NB4 (cell line): ENCODE measurements at places on chromosomes 1 and 21.
A peak's percentile ranks its signal among the peaks of the same experiment; 100 is the strongest.

- DNase-seq, result no peak
Measured at GRCh38 chr1:174956086-174956485, 43.7 kb upstream of the CACYBP start.

DNA sequence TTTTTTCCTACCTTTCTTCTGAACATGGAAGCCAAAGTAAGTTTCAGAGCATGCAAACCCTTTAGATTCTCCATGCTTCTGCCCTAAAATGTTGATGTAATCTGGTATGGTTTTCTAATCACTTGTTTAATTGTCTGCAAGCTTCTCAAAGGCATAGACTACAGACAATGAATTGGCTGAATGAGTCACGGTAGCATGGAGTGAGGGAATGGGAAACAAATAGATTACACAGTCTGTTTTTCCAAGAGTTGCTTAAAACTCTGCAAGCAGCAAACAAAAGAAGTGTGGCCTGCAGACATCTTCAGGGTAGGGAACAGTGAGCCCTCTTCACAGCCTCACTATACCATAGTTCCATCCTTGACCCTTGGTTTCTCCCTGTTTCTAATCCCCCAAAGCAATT is 326.0 kb downstream of the BARHL2 start:
- no peak for DNase-seq

DNA sequence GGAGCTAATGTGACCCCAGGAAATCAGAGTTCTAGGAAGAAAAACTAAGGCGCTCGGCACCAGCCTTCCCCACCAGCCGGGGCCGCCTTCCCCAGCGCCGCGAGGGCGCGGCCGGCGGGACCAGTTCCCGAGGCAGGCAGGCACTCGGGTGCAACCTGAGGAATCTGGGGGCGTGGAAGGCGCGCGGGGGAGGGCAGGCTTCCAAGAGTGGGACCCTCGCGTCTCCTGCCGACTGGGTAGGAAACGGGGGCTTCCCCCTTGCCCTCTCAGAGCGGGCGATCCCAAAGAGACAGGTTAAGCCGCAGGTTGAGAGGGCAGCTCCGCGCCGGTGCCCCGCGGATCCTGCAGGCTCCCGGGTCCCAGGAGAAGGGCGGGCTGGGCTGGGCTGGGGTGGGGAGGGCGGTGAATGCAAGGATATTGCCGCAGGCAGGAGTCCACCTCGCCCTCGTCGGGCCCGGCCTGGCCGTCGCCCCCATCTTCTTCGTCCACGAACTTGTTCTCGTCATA is 431 bp downstream of the ARPC5 start:
- no peak for DNase-seq

DNA sequence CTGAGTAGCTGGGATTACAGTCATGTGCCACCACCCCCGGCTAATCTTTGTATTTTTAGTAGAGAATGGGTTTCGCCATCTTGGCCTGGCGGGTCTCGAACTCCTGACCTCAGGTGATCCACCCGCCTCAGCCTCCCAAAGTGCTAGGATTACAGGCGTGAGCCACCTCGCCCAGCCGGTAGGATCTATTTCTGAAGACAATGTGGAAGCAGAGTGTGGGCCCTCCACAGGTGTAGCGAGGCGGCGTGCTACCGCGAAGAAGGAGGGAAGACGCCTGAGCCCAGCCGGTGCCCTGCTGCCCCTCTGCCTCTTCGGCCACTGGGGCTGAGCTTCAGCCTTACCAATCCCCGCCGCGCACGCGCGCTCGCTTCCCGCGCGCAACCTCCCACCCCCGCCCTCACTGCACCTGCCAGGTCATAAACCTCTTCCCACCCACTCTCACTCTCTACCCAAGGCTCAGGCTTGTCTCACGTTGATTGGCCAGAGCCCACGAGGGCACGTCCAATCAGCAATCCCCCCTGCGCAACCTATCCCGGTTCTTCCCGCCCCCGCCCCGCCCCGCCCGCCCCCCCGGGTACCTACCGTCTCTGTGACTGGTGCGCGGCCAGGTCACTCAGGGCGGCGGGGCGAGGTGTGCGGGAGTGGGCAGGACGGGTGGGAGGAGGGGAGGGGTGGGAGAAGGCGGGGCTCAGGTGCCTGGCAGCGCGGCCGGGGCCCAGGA is 409 bp upstream of the HOOK1 start:
- DNase-seq, result no peak

- no peak for DNase-seq
Measured at GRCh38 chr1:183780757-183781156, 24.2 kb upstream of the RGL1 start.

DNA sequence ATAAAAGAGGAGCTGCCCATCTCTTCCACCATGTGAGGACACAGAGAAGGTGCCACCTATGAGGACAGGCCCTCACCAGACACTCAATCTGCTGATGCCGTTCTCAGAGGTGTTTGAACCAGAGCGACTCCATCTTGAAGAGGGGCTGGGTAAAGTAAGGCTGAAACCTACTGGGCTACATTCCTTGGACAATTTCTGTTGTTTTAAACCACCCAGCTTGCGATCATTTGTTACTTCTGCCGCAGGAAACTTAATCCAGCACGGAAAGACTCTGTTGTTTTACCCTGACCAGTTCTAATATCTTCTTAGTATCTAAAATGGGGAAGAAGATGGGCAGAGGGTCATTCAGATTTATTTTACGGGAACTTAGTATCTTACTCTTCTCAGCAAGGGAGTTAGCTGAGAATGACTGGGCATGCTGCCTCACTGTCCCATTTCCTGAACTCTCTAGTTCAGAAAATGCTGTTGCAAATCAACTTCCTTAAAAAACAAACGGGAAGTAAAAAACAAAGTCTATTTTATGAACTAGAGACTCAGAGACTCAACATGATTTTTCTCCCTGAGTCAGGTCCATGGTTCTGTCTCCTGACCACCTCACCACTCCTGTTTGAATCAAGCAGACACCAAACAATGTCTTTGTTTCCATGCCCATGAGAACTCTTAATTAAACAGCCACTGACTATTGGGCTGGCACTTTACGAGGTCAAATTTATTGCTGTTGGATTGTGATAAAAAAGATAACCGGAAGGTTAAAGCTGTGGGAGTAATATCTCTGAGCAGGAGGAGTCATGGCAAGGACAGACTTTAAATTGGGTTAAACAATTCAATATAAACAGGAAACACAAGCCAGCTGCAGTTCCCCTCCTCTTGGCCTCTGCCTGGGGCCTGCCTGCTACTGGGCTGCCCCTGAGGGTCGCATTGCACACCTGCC is 23.8 kb upstream of the IFNAR1 start:
- peak; percentile 91 for DNase-seq

- DNase-seq, result no peak
Measured at GRCh38 chr1:162367772-162368171, 8.9 kb downstream of the SPATA46 start.

DNA sequence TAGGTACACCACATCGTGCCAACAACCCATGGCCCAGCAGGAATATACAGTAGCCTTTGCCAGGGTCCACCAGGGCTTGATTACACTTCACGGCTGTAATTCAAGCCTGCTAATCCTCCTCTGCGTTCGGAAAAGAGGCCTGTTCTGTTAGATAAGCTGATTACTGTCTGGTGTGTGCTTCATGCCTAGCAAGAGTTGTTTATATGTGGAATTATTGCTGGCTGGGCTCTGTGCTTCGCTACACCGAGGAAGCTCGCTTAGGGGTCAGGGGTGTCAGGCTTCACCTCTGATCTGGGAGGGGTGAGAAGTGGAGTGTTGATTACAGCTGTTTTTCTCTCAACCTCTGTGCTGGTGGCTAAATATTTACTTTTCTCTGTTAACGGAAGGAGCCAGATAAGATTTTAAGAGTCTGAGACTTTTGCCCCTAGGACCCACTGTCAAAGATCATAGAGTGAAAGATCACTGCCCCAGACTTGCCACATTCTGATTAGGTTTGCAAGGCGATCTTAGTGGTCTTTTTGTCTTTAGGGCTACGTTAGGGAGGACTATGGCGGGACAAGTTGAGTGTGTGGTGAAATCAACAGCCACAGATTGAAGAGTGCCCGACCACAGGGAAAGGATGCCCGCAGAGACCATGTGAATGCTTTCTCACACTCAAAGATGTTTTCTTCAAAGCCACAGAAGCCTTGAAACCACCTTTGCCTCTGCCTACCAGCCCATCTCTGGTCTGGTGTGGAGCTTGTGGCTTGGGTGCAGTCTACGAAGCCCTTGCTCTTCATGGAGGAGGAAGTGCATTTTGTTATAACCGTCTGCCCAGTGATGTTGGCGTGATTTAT is 216.1 kb downstream of the PBX1 start:
- DNase-seq, result no peak

GRCh38 chr1:225835856-225836255 is 25.9 kb downstream of the EPHX1 start:
- no peak for DNase-seq

DNA sequence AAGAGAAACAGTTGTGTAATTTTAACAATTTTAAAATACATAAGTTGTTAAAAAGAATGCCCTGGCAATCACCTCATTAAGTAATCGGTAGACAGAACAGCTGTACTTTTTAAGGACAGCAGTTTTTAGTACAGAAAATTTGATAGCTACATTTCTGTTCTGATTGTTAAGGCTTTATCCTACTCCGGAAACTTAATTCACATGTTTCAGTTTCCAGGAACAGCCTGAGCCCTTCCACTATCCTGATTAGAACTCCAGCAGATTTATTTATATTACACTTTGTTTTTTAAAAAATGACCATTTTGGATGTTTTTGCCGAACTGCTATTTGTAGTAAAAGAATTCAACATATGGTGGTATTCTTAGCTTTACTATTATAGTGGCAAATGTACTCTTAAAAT is 8.7 kb downstream of the PRRC2C start:
- no peak for DNase-seq

- DNase-seq, result no peak
Measured at GRCh38 chr1:40756523-40756922, 27.1 kb upstream of the KCNQ4 start.

DNA sequence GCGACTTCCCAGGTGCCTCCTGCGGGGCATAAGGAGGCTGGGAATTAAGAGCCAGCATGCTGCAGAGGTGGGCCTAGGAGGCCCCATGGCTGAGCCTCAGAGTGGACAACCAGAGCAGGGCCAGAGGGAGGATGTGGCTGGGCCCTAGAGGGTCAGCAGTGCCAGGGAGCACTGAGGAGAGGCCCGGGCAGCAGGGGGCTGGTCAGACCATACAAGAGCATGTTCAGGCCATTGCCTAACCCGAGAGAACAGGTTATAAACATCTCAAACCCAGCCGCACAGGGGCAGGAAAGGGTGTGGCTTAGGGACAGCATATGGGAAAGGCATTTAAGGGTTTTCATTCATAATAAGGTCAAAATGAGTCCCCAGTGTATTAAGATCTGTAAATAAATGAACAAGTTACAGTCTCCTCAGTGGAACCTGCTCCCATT is 51.1 kb downstream of the IER5 start:
- DNase-seq, result no peak

- DNase-seq, result no peak
Measured at GRCh38 chr1:35574655-35575415, 1.7 kb downstream of the TFAP2E start.

DNA sequence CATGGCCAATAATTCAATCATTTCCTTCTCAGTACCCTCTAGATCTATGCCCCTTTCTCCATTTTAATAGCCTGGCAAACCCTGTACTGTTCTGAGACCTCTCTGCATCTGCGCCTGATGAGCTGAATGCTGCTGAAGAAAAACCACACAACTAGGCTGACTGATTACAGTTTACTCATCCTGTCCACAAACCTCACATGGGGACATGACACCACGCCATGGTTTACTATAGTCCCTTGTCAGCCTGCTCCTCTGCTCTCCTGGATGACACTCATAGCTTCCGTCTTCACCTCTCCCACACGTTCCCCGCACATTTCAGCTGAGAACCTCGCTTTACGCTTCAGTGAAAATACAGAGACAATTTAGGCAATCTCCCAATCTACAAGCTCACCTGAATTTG is 59.7 kb downstream of the DESI2 start:
- DNase-seq, result peak; percentile 86

DNA sequence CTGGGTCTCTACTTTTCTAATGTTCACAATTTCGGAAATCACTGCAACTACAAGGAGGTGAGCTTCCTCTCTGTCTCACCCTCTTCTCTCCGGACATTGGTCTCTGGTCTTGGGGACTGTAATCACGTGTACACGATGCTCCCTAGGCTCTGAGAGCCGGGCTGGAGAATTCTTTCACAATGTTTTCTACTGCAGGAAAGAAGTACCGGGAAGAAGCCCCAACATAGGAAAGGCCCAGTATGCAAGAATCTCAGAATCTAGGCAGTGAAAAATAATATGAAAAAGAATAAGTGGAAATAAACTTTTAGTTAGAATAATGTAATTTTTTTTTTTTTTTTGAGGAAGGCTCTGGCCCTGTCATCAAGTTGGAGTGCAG is 13.5 kb upstream of the HJV start:
- DNase-seq, result peak; percentile 44

DNA sequence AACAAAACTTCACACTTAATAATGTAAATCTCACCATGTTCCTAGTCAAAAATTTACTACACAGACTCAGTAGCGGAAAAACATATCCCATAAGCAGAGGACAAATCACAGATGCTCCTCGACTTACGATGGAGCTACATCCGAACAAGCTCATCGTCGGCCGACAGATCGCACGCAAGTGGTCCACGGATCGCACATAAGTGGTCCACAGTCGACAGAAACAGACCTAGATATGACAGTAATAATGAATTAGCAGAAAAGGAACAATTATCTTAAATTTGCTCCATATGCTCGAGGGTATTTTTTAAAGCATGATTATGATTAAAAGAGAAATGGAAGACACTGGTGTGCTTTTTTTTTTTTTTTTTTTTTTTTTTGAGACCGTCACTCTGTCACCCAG is 36.3 kb downstream of the WDR4 start:
- no peak for DNase-seq

- DNase-seq, result peak; percentile 66
Measured at GRCh38 chr1:159197561-159198557, 6.8 kb upstream of the ACKR1 start.

GRCh38 chr1:91885213-91885715 is 687 bp downstream of the TGFBR3 start:
- peak; percentile 26 for DNase-seq

- no peak for DNase-seq
Measured at GRCh38 chr21:38436341-38436740, 61.9 kb downstream of the ERG start.

DNA sequence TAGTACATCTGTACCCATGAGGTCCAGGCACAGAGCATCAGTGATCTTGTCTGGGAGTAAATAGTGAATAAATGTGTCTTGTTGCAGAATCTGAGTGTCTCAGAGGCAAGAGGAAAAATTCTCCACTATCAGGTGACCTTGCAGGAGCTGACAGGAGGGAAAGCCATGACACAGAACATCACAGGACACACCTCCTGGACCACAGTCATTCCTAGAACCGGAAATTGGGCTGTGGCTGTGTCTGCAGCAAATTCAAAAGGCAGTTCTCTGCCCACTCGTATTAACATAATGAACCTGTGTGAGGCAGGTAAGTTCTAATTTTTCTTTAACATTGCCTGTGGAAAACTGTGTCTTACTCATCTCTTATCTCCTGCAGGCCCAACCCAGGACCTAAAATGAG is 43.1 kb downstream of the IL12RB2 start:
- no peak for DNase-seq

- peak; percentile 89 for DNase-seq
Measured at GRCh38 chr1:159854693-159855192, 7.7 kb downstream of the VSIG8 start.

- DNase-seq, result no peak
Measured at GRCh38 chr1:11653101-11653860, 948 bp downstream of the FBXO2 start.

- DNase-seq, result no peak
Measured at GRCh38 chr21:17119466-17120297, 393.2 kb upstream of the CXADR start.
